CD14-positive monocyte (primary cell): ENCODE measurements at places on chromosomes 5 and 9. TPM values are rescaled to one million over a fixed set of nuclear protein-coding genes. Genes with fewer than 3 reads are reported as not detected.

CENPP gene
- 1.1 TPM for polyA plus RNA-seq

CDH10 gene
- polyA plus RNA-seq, result not detected in 2 replicates

FOXI1 gene
- polyA plus RNA-seq, result not detected

TLX3 gene
- polyA plus RNA-seq, result not detected

PCDHB13 gene
- not detected for polyA plus RNA-seq

CCDC152 gene
- polyA plus RNA-seq, result 0.18 TPM

GRM6 gene
- not detected for polyA plus RNA-seq

FYB1 gene
- polyA plus RNA-seq, result 75.3 TPM

PLAC8L1 gene
- not detected for polyA plus RNA-seq

CSF1R gene
- 180 TPM for polyA plus RNA-seq
